IMR-90 (cell line): ENCODE measurements at places on chromosomes 12 and 14.

DNA sequence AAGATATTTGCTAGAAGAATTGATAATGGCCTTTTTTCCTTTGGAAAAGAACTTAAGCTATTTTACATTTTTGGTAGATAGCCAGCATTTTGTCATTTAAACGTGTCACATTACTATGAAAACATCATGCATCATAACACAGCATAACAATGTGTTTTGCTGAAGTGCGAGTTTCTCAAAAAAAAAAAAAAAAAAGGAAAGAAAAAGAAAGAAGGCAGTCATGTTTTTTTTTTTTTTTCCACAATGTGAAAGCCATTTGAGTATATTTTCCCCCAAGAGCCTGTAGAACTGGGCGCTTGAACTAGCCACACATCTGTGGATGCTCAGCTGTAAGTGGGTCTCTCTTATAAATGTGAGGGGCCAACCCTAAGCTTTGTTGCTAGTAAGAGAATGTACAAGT lies 300.1 kb downstream of the AKAP6 start:
- DNase-seq = no peak

GRCh38 chr14:103372017-103372416 lies 13.2 kb upstream of the MARK3 start:
- no peak for DNase-seq

GRCh38 chr14:79581912-79582576 lies 629.3 kb downstream of the DIO2 start:
- peak; percentile 65 for DNase-seq

DNA sequence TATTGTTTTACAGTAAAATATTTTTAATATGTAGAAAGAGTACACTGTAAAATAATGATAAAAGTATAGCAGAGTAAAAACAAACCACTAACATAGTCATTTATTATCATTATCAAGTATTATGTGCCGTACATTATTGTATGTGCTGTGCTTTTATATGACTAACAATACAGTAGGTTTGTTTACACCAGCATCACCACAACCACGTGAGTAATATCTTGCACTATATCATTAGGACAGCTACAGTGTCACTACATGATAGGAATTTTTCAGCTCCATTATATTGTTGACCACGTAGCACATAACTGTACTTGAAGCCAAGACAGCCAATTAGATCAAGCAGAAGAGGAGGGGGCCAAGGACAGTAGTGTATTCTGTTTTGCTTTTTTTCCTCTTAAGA lies 415.4 kb downstream of the RAD51B start:
- DNase-seq = peak; percentile 78

GRCh38 chr12:51683763-51684357 lies 92.8 kb downstream of the SCN8A start:
- peak; percentile 65 for DNase-seq

DNA sequence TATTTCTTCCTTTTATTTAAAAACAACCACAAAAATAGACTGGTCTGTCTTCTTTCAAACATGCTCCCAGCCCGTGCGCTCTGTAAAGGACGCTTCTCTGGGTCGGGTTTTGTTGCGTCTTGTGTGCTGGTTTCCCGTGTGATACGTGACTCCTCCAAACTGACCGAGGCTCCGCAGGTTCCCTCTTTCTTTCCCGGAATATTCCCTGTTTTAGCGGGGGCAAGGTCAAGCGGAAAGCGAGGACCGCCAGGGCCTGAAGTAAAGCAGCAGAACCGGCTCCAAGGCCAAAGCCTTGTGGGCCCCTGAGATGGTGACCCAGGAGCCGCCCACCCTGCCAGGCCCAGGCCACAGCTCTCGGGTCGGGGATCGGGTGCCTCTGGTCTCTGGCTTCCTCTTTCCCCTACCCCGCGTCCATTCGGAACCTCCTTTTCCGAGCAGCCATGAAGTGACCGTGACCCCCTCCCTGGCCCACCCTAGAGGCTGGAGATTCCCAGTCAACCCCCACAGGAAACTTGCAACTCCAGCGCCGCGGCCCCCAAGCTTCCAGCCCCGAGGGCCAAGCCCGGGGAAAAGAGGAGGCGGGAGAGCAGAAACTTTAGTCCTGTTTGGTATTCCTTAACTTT lies 885 bp upstream of the HOXC10 start:
- DNase-seq = no peak

GRCh38 chr12:18479256-18479655 lies 217.9 kb downstream of the PIK3C2G start:
- DNase-seq = no peak

GRCh38 chr12:88716240-88716639 lies 136.0 kb upstream of the KITLG start:
- DNase-seq = no peak
